ENCODE measurements at places on chromosomes 1 and 21. TPM values are rescaled to one million over a fixed set of nuclear protein-coding genes. Genes with fewer than 3 reads are reported as not detected.

DNA sequence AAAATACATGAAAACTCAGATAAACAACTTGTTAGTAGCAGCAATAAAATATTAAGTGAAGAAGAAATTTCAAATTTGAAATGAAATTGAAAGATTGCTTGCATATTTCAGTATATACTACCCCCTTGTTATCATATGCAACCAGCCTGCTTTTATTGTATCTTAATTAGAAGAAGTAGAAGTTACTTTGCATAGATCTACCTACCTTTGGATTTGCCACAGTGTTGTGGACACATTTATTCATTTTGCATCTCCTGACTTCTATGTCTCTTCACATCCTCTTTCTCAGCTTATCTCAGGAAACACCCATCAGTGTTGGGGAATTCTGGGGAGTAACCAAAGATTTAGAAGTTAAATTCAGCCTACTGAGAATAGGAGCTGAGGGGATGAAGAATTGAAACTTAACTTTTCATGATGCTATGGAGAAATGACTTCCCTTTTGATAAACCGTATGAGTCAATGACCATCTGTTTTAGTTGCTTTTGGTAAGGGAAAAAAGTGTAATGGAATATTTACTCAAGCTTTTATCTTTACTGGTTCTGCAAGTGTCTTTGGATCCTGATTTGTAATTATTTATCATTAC lies 96.9 kb downstream of the RGL1 start:
- no peak for DNase-seq

DNA sequence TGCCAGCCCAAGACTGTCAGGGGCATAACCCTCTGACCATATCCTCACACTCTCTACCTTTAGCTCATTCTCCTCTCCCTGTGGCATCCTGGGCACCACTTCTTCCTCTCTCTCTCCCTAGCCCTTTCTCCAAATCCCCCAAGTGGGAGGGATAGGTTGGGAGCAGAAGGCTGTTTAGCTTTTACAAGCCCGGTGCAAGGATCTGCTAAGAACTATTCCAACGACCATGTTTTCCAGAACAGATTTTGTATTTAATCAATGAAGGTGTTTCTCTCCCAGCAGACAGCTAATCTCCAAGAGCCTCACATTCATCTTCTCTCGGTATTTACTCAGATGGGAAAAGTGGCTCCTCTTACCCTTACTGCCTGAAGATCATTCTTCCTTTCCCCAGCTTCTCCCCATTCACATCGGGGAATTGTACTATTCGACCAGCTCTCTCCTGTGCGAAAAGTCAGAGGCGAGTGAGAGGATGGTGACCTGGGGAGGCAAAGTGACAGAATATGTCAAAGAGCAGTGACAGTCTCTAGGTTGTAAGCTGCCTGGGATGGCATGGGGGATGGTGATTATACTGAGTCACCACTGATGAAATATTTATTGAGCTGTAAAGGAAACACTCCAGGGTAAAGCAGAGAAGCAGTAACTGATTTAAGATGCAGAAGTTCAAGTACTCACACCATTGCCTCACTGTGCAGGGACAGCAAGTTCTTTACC lies 47.0 kb upstream of the RBM15 start:
- DNase-seq, result no peak

DNA sequence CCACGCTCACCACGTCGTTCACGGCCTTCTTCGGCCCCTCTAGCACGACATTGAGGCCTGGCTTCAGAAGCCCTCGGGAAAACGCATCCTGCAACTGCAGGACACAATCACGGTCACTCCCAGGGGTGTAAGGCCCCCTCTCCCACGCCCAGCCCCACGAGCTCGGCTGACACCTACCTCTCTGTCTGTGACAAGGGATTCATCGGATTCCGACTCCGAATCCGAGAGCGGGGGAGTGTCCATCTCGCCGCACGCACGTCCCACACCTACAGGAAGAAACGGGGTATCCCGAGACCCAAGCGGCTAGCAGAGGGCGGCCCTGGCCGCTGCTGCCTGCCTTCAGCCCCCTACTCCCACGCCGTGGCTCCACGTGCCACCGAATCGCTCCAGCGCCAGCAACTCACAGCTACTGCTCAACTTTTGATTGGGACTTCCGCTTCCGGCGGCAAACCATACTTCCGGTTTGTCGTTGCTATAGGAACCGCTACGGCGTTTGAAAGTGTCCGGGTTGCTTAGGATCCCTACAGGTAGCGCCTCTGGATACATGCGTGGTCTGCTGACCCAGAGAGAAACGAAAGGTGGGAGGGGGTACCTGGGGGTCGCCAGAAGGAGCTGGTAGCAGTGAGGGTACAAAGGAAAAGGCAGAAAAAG lies at the start of the genes CFAP57 and EBNA1BP2:
Gene CFAP57 (plus strand): TSS at position 455 of the 651 bp plus-strand sequence. CDS start 424 bp downstream, outside the sequence.
Gene EBNA1BP2 (minus strand): TSS at position 415 of the 651 bp plus-strand sequence. CDS start 172 bp downstream, at position 243.
- DNase-seq, result peak; percentile 90

DNA sequence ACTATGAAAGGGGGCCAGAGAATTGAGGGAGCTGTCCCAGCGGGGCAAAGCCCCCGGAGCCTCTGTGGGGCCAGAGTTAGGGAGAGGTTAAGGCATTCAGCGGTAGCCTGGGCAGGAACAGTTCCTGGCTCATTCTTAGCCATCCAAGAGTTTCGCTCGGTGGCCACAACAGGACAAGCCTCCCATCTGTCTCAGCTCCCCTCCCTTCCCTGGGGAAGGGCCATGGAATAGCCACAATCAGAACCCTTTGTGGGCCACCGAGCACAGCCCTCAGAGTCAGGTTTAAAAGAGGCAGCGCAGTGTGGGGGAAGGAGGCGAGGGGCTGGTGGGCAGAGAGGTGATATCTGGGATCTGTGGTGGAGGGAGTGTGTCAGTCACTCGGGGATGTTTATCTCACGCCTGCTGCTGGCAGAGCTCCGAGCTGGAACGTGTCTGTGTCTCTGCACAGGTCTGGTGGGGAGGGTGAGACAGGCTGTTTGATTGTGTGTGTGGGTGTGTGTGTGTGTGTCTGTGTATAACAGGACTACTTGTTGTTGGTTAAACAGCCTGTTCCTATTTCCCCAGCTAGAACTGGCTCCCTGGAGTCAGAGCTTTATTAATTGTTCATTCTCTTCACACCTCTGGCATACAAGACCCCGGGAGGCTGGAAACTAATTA lies 49.6 kb upstream of the GOLT1A start:
- DNase-seq, result peak; percentile 50

GRCh38 chr1:44012404-44012803 lies 18.9 kb downstream of the SLC6A9 start:
- no peak for DNase-seq

The LRRIQ3 gene
- 1.00 TPM for total RNA-seq

The MSH4 gene
- 0.73 TPM for total RNA-seq

The PCP4L1 gene
- 13.0 TPM for total RNA-seq

Measured in cerebellum (tissue), 4 donors.